ENCODE measurements at places on chromosomes 4 and X.

- DNase-seq: no peak
Measured at GRCh38 chr4:95317085-95317793, 231.5 kb downstream of the UNC5C start.

GRCh38 chr4:155007660-155008176 lies 200.7 kb upstream of the NPY2R start:
- DNase-seq: no peak

DNA sequence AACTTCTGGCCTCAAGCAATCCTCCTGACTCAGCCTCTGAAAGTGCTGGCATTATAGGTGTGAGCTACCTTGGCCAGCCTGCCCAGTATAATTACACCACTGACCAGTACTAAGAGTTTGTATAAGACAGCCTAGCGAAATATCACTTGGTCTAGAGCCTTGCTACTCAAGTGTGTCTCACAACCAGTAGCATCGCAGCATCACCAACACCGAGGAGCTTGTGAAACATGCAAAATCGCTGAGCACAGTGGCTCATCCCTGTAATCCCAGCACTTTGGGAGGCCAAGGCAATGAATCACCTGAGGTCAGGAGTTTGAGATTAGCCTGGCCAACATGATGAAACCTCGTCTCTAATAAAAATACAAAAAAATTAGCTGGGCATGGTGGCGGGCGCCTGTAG lies 102.0 kb upstream of the GATB start:
- no peak for DNase-seq

DNA sequence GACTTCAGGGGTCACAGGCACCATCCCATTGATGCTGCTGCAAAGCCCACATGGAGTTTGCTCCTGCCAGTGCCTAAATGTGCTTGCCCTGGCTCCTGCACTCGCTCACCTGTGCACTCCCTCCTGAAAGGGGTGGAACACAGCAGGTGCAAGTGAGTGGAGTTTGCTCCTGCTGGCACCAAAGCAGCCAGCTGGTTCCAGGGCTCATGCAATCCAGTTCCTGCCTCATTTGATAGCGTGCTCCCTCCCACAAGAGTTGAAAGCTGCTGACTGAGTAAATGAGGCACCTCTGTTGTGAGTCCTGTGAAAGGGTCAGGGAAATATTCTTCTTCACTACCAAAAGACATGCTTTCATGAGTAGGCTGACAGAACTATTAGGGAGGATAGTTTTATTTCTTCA lies 30.5 kb downstream of the CXCL8 start:
- no peak for DNase-seq

GRCh38 chr4:148211533-148211932 lies 230.7 kb downstream of the NR3C2 start:
- no peak for DNase-seq

DNA sequence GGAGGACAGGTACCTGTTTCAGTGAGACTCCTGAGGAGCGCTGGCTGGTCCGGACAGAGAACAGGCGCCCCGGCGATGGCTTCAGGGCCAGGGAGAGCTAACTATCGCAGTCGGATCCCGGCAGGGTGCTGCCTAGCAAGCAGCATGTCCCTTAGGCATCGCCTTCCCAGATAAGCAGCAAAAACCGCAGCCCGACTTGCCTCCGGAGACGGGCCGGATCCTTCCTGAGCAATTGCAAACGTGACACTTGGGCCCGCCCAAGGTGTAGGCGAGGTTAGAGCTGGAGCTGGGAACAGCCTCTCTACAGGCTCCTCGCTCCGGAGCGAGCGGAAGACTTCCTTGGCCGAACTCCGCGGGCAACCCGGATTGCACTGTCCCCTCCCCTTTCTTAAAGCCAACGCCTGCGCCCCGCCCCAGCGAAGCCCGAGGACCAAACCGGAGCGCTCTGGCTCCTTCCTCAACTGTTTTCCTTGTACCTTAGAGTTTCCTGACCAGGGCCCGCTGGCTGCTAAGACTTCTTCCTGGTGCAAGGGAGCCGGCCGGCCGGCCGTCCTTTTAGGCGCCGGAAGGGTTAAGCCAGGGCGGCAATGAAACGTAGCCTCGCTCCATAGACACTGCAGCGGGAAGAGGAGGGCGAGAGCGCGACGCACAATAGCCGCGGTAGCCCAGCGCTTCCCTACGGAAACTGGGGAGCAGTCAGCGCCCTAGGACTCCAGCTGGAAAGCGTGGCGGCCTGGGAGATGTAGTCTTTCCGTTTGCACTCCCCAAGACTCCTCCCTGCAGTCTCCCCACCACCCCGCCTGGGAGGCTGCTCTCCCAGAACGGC lies at the start of gene OPHN1:
OPHN1 (minus strand) TSS at position 341 of the 826 bp plus-strand sequence. CDS start 475 bp downstream, outside the sequence.
- DNase-seq: peak; percentile 18

GRCh38 chr4:151361966-151362365 lies 36.6 kb upstream of the SH3D19 start:
- no peak for DNase-seq
